ENCODE measurements at places on chromosomes 4 and X. TPM values are rescaled to one million over a fixed set of nuclear protein-coding genes. Genes with fewer than 3 reads are reported as not detected.

DNA sequence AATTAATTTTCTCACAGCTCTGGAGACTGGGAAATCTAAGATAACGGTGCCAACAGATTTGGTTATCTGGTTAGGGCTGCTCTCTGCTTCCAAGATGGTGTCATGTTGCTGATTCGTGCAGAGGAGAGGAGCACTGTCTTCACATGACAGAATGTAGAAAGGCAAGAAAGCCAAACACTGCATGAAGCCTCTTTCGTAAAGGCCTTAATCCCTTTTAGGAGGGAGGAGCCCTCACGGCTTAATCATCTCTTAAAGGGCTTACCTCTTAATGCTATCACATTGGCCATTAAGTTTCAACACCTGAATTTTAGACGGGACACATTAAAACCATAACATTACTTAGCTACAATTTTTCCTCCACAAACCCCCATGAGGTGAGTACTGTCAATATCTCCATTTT lies 174.1 kb downstream of the COX18 start:
- no peaks in the 10 kb centered on the region for H3K4me1 ChIP-seq
- peaks cover 10% of the 10 kb centered on the region for H3K27me3 ChIP-seq
- H3K36me3 ChIP-seq = no peaks in the 10 kb centered on the region
- H3K27ac ChIP-seq = no peak overlapping the region
- DNase-seq = no peak
- no peak overlapping the region for H3K4me3 ChIP-seq

Gene SERPINA7
- not detected for total RNA-seq

DNA sequence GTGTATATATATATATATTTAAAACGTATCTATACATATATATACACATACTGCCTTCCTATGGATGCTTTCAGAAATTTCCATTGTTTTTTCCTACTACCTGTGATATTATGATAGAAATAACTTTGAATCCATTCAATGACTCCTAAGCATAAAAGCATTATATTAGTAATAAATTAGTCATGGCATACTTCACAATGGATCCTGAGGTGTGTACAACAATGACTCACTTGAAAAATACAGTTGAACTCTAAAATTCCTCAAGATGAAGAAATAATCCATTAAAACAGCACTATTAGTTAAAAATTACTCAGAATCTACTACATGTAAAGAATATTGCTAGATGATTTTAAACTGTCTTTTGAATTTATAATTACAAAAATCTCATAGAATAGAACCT lies 201.1 kb downstream of the STPG2 start:
- H3K4me1 ChIP-seq = no peaks in the 10 kb centered on the region
- DNase-seq = no peak
- no peak overlapping the region for H3K4me3 ChIP-seq
- H3K36me3 ChIP-seq = no peaks in the 10 kb centered on the region
- no peaks in the 10 kb centered on the region for H3K27me3 ChIP-seq

DNA sequence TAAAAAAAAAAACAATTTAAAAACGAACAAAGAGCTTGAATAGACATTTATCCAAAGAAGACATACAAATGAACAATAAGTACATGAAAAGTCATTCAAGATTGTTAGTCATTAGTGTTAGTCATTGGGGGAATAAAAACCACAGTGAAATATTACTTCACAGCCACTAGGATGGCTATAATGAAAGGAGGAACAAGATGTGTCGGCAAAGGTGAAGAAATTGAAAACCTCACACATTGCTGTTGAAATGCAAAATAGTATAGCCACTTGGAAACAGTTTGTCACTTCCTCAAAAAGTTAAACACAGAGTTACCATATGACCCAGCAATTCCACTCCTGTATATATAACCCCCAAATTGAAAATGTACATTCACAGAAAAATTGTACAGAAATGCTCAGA lies 45.2 kb upstream of the SLC39A8 start:
- no peaks in the 10 kb centered on the region for H3K36me3 ChIP-seq
- DNase-seq = no peak
- H3K4me3 ChIP-seq = no peak overlapping the region
- no peaks in the 10 kb centered on the region for H3K4me1 ChIP-seq
- H3K27me3 ChIP-seq = peaks cover 18% of the 10 kb centered on the region

DNA sequence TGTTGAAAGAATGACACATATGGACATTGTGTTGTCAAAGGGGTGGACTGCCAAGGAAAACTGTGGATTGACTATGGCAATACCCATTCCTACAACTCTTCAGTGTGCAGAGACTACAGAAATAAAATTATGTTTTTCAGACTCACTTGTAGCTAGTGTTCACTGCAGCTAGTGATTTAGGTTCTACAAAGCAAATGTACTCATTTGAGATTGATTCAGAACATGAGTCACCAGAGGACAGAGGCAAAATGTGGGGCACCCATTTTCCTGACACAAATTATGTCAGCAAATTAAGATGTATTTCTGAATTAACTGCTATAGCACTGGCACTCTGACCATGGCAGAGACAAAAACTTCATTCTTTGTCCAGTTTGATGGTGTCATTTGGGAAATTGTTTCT lies 40.7 kb downstream of the SPCS3 start:
- no peaks in the 10 kb centered on the region for H3K27me3 ChIP-seq
- H3K4me3 ChIP-seq = no peak overlapping the region
- H3K4me1 ChIP-seq = no peaks in the 10 kb centered on the region
- H3K27ac ChIP-seq = no peak overlapping the region
- no peak for DNase-seq
- no peaks in the 10 kb centered on the region for H3K36me3 ChIP-seq

Gene CD40LG
- not detected for total RNA-seq

- H3K4me1 ChIP-seq = no peaks in the 10 kb centered on the region
- no peak overlapping the region for H3K27ac ChIP-seq
- no peak for DNase-seq
- no peak overlapping the region for H3K4me3 ChIP-seq
- peaks cover under 1% of the 10 kb centered on the region for H3K27me3 ChIP-seq
- H3K36me3 ChIP-seq = no peaks in the 10 kb centered on the region
Measured at GRCh38 chr4:79023799-79024770, 84.8 kb upstream of the PAQR3 start.

DNA sequence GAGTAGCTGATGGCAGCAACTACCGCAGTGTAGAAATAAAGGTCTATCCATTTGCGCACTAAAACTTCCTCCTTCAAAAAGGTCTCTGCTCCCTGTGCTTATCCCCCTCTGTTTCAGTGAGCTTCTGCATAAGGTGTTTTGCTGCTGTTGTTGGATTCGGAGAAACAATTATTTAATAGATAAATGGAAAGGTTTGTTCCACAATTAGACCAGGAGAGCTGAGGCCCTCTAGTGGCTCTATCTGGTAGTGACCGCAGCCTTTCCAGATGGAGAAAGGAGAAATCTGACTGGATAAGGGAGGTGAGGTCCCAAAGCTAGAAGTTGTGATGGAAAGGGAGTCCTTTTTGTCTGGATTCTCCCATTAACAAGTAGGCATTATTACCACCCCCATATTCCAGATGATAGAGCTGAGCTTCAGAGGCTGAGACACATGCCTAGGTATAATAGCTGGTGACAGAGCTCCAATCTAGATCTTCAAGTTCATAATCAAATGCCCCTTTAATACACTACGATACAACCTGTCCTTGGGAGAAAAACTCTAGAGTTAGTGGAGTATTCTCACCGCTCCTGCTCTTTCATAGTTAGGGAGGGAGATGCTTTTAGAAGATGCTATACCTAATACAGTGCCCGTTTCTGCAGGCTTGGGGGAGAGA lies 5.1 kb upstream of the GABRQ start:
- DNase-seq = no peak
- H3K4me3 ChIP-seq = no peak overlapping the region
- H3K4me1 ChIP-seq = no peaks in the 10 kb centered on the region
- no peak overlapping the region for H3K27ac ChIP-seq
- no peaks in the 10 kb centered on the region for H3K36me3 ChIP-seq

GRCh38 chrX:45667666-45668065 lies 467.0 kb upstream of the DIPK2B start:
- H3K4me1 ChIP-seq = no peaks in the 10 kb centered on the region
- H3K27me3 ChIP-seq = no peaks in the 10 kb centered on the region
- no peak for DNase-seq
- H3K36me3 ChIP-seq = no peaks in the 10 kb centered on the region

Gene WNK3
- 0.88 TPM for total RNA-seq

GRCh38 chrX:82127228-82128123 lies 925.6 kb downstream of the SH3BGRL start:
- H3K4me1 ChIP-seq = peaks cover 2% of the 10 kb centered on the region
- peak; percentile 7 for DNase-seq
- H3K36me3 ChIP-seq = no peaks in the 10 kb centered on the region
- no peak overlapping the region for H3K27ac ChIP-seq

DNA sequence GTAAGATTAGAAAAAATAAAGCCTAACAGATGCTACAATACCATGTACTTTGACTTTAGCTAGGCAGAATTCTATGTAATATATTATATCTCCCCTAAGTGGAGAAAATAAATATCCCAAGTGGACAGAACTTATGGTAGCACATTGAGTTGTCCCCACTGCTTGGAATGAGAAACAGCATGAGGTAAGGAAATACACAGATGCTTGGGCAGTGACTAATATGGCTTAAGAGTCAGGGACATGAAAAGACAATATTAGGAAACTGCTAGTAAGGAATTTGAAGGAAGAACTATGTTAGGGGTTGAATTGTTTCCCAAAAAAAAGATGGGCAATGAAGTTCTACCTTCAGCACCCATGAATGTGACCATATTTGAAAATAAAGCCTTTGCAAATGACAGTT lies 2265.1 kb downstream of the PCDH7 start:
- H3K27me3 ChIP-seq = no peaks in the 10 kb centered on the region
- H3K36me3 ChIP-seq = no peaks in the 10 kb centered on the region
- no peak for DNase-seq

DNA sequence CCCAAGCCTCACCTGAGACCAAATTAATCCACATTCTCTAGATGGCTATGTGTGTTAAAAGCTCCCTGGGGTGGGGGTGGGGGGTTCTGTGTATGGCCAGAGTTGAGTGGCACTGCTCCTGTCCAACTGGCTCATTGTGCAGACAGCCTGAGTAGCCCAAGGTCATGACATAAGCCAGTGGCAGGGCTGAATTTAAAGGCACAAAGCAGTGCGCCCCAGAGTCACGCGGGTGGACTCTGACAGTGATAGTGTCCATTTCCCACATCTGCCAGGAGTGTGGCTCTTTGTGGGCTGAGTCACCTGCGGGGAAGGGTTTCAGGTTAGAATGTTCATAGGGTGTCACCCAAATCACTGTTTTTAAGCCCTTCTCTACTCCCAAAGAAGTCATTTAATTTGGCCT lies 45.4 kb downstream of the SCD5 start:
- peaks cover 4% of the 10 kb centered on the region for H3K27me3 ChIP-seq
- H3K4me3 ChIP-seq = no peak overlapping the region
- no peaks in the 10 kb centered on the region for H3K4me1 ChIP-seq
- H3K27ac ChIP-seq = no peak overlapping the region
- DNase-seq = no peak
- H3K36me3 ChIP-seq = no peaks in the 10 kb centered on the region

- no peaks in the 10 kb centered on the region for H3K27me3 ChIP-seq
- H3K4me3 ChIP-seq = no peak overlapping the region
- no peak for DNase-seq
- H3K27ac ChIP-seq = no peak overlapping the region
- peaks cover 4% of the 10 kb centered on the region for H3K36me3 ChIP-seq
Measured at GRCh38 chr4:47538111-47538824, 53.2 kb downstream of the ATP10D start.

Gene PHKA1
- total RNA-seq = 0.65 TPM

Gene GYPA
- not detected for total RNA-seq

DNA sequence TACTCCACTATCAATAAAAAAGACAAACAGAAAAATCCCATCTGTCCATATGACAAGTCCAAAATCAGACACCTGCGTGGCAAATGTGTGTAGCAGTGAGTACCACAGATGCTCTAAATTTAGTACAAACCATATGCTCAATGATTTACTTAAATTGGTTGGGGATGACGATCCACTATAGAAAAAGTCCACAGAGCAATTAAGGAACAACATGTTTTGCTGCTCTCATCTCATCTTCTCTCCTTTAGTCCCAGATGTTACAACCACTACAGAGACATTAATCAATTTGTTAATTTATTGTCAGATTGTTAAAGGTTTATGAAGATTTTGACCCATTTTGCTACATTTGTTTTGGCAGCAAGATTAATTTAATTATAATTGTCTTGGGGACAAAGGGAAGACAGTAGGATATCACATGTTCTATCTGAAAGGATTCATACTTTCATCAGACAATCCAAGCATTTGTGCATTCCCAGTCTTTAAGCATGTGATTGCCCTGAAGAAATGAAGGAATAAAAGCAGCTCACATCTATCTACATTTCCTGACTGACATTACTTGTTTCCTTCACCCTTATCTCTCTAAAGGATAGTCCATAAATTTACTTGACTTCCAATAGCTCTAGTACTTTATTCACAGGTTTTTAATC lies 2268.1 kb downstream of the PCDH7 start:
- no peaks in the 10 kb centered on the region for H3K4me1 ChIP-seq
- H3K4me3 ChIP-seq = no peak overlapping the region
- DNase-seq = no peak
- no peaks in the 10 kb centered on the region for H3K36me3 ChIP-seq
- H3K27me3 ChIP-seq = no peaks in the 10 kb centered on the region
- H3K27ac ChIP-seq = no peak overlapping the region

DNA sequence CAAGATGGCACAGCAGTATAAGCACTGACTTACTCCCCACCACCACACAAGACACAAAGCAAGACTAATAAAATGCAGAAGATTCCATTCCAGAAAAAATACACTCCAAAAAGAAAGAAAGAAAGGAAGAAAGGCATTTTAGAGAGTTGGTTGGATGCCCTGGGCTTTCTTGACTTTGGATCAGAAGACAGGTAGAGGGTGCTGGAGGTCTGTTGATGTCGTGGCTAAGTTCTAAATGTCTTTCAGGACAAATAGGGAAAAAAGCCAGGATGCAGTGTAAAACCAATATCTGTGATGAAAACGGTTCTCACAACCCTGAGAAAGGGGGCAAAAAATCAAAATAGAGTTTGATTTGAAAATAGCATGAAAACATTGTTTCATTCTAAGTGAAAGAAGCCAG lies 555.2 kb upstream of the PRKX start:
- H3K36me3 ChIP-seq = no peaks in the 10 kb centered on the region
- no peaks in the 10 kb centered on the region for H3K4me1 ChIP-seq
- H3K27ac ChIP-seq = no peak overlapping the region
- no peak for DNase-seq

GRCh38 chr4:77849278-77849965 lies 13.2 kb upstream of the MRPL1 start:
- DNase-seq = no peak
- no peaks in the 10 kb centered on the region for H3K27me3 ChIP-seq
- H3K36me3 ChIP-seq = no peaks in the 10 kb centered on the region
- H3K4me1 ChIP-seq = peaks cover 35% of the 10 kb centered on the region
- no peak overlapping the region for H3K4me3 ChIP-seq

- peak overlapping the region; percentile 96 for H3K4me3 ChIP-seq
- peak overlapping the region; percentile 96 for H3K27ac ChIP-seq
- no peaks in the 10 kb centered on the region for H3K27me3 ChIP-seq
- H3K4me1 ChIP-seq = peaks cover 18% of the 10 kb centered on the region
- H3K36me3 ChIP-seq = no peaks in the 10 kb centered on the region
Measured at GRCh38 chrX:134374294-134374693, 85.7 kb upstream of the HPRT1 start.
